Calu3 (cell line): ENCODE measurements at places on chromosomes 3 and 15. TPM values are rescaled to one million over a fixed set of nuclear protein-coding genes. Genes with fewer than 3 reads are reported as not detected.

- no peak for DNase-seq
Measured at GRCh38 chr3:12198301-12198700, 39.6 kb upstream of the TIMP4 start.

DNA sequence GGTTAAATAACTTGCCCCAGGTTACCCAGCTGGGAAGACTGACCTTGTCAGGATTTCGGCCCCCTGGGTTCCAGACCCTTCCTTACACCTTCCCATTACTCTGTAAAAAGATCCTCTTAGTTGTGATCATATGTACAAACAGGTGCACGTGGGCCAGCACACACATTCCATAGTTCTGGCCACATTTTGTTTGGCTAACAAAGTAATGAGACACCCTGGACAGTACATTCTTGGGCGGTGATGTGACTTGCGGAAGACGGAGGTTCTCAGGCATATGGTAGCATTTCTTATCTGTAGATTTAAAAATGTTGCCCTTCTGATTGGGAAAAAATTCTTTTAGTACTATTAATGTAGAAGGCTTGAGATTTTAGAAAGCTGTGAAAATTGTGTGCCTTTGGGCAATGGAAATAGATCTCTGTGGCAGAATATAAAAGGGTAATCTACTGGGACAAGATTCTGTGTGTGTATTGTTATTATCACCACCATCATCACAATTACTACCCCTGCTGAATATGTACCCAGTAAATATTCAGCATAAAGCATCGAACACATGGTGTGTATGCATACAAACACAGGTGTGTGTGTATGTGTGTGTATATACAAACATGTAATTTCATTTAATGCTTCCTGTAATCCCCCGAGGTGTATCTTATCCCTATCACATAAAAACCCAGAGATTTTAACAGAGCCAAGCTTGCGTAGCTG is 205.4 kb upstream of the UBE2E1 start:
- DNase-seq = peak; percentile 25

COL6A5 gene
- total RNA-seq = not detected in 2 replicates

- no peak for DNase-seq
Measured at GRCh38 chr3:152043620-152044019, 170.2 kb downstream of the SUCNR1 start.

GRCh38 chr15:31324806-31325594 is 1.6 kb upstream of the KLF13 start:
- DNase-seq = no peak

GRCh38 chr3:57659806-57660439 is 33.0 kb downstream of the DENND6A start:
- no peak for DNase-seq

- DNase-seq = no peak
Measured at GRCh38 chr3:178802993-178803693, 266.9 kb downstream of the KCNMB2 start.

GRCh38 chr3:153282355-153282754 is 120.3 kb downstream of the RAP2B start:
- DNase-seq = no peak

DNA sequence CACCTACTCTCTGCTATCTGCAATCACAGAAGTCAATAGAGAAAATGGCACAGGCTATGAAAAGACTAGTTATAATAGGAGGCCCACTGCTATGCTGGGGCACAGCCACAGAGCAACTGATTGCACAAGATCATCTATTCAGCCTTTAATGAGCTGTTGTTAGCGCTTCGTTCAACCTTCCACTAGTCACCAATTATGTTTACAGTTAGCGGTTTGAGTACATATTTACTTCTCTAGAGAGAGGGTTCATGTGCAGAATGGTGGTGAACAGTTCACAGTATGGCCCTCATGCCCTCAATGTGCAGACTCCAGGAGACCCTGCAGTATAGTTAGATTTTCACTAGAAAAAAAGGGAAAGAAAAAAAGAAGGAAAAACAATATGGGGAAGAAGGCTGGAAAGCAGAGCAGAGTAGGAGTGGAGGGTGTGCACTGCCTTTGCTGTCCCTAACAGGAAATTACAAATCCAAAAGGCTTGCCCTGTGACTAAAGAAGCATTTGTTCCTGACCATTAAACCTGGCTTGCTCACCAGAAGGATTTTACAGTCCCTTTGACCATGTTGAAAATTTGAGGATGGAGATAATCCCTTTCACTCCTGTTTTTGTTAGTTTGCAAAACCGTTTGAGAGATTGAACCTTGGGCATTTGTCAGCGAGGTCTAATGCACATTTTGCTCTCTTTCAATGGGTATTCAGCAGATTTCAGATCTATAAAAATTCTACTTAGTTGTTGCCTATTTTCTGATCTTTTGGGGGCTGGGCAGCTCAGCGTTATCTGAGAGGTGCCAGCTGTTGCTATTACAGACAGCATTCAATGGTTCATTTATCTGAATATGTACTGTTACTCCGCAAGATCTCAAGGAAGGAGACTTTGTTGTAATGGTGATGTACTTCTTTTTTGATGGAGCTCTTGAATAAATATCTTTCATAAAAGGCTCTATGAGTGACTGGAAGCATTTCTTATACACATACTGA is 296.1 kb downstream of the LSAMP start:
- no peak for DNase-seq

GRCh38 chr3:106025151-106025722 is 156.4 kb upstream of the CBLB start:
- DNase-seq = no peak

DNA sequence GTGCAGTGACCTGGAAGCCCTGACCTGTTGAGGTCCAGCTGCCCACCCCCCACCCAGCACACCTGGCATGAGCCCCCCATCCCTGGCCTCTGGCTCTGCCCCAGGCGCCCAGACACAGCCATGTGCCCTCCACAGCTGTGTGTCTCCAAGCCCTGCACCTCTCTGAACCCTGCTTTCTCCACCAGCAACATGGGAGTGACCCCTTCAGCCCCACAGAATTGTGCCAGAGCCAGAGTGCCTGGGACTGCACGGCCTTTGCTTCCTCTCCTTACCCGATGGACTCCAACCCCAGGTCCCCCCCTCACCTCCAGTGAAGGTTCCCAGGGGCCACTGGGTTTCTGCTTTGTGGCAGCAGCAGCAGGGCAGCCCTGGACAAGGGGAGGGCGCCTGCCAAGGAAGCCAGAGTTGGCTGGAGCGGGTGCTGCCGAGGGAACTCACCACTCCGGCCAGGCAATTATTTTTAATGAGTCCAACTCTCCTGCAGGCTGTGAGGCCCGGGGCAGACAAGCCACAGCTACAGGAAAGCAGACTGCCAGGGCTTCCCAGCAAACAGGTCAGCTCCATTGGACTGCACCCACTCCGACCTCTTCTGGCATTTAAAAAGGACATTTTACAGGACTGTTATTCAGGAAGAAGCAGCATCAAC is 24.1 kb downstream of the PRR20G start:
- DNase-seq = no peak

DNA sequence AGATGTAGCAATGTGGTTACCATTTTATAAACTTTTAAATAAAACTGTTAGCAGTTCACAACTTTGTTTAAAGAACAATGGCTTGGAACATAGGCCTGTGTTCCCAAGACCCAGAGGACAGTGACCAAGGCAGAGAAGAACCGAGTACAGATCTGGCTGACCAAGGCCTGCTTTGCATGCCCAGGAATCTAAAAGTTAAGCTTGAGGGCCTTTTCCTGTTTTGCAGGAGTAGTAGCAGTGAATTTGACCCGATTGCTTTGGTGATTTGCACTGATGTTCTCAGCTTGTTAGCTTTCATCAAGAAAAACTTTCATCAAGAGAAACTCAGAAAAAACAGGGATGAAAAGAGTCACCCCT is 9.9 kb downstream of the FILIP1L start:
- no peak for DNase-seq

CLDN11 gene
- total RNA-seq = 5.1 and 8.7 TPM in 2 replicates

- DNase-seq = no peak
Measured at GRCh38 chr15:91304786-91305185, 204.7 kb downstream of the SV2B start.

PLS1 gene
- total RNA-seq = 155 and 165 TPM in 2 replicates

ILDR1 gene
- 15.7 and 17.0 TPM in 2 replicates for total RNA-seq

SCG5 gene
- total RNA-seq = 1.9 TPM in 1 of 2 replicates, not detected in the other

DNA sequence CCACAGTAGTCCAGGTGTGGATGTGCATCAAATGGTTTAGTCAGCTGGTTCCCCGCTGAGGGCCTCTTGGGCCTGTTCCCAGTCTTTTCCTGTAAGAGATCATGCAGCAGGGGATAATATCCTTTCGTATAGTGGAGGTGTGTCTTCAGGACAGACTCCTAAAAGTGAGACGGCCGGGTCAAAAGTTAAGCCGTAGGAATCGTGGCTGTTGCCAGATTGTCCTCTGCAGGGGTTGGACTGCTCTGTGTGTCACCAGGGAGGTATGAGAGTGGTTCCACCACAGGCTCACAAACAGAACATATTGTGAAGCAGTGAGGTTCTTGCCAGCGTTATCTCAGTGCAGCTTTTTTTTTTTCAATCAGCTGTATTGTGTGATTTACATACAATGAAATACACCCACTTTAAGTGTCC is 95.0 kb downstream of the VGLL4 start:
- no peak for DNase-seq

DNASE1L3 gene
- total RNA-seq = not detected in 2 replicates

- DNase-seq = no peak
Measured at GRCh38 chr3:193039058-193039457, 121.4 kb upstream of the MB21D2 start.

- DNase-seq = no peak
Measured at GRCh38 chr3:128702391-128702790, 23.6 kb upstream of the RAB7A start.

RBM5 gene
- 126 and 128 TPM in 2 replicates for total RNA-seq

- DNase-seq = no peak
Measured at GRCh38 chr15:52114261-52115055, 1.9 kb upstream of the BCL2L10 start.

ITIH1 gene
- 0.47 and 1.0 TPM in 2 replicates for total RNA-seq

SOX14 gene
- not detected in 2 replicates for total RNA-seq

DNA sequence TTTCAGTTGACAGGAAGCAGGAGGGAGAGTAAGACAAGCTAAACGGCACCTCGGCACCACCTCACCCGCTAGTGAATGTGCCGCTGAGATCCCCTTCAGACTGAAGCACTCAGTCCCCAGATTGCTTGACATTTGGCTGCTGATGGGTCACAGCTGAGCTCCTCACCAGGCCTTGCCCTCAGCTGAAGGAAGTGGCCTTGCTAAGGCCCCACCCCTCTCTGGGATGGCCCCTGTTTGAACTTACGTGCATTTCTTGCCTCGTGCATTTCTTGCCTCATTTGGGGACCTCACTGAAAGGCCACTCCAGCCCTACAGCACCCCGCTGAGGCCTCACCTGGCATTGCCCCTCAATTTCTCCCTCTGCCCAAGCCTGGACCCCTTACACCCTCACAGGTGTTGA is 39.8 kb downstream of the EOGT start:
- peak; percentile 1 for DNase-seq

SLC2A2 gene
- 0.09 and 0.95 TPM in 2 replicates for total RNA-seq

- DNase-seq = no peak
Measured at GRCh38 chr3:20256144-20256543, 70.1 kb upstream of the SGO1 start.

DNA sequence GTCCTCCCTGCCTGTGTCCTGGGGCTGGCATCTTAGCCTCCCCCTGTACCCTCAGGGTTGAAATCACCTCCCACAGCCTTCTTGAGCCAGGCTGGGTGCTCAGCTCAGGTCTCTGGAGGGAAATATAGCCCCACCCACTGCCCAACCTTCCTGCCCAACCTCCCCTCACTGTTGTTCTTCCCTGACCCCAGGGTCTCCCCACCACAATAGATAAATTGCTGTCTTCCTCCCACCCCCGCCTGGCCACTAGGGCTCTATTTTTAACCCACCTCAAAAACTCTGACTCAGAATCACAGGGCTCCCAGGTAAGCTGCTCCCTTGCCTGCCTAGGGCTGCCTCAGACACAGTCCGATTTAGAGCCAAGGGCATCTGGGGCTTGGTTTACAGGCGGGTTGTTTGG is 15.0 kb downstream of the HCN4 start:
- DNase-seq = no peak

LINS1 gene
- total RNA-seq = 25.0 and 25.2 TPM in 2 replicates

PP2D1 gene
- total RNA-seq = not detected in 2 replicates

DNA sequence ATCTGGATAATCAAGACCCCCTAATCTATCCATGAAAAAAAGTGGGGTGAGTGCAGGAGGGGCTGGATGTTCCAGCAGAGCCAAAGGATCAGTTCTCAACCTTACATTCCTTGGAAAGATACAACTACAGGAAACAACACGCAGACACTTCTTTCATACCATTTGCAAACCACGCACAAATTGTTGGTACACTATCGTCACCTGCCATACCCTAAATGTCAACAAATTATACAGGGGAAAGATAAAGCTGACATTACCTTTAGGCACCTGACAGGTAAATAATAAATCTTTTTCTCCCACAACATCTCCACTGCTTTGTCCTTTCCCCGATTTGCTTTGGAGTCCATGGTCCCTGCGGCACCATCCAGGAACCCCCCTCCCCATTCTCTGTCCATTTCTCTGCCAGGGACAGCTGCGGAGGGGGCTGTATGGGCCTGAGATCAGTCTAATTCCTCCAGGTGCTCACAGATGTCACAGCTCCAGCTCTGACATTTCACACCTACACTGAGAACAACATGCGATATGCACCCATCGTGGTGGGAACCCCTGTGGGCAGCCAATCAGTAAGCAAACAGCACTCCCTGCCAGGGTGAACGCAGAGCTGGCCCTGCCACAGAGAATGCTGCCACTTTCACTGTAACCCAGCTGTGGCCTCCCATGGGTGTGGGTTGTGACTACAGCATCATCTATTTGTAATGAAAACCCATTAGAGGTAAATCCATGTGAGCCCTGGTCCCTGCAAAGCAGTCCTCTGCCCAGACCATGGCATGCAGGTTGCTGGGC is 37.7 kb upstream of the BCL2L10 start:
- no peak for DNase-seq

DNA sequence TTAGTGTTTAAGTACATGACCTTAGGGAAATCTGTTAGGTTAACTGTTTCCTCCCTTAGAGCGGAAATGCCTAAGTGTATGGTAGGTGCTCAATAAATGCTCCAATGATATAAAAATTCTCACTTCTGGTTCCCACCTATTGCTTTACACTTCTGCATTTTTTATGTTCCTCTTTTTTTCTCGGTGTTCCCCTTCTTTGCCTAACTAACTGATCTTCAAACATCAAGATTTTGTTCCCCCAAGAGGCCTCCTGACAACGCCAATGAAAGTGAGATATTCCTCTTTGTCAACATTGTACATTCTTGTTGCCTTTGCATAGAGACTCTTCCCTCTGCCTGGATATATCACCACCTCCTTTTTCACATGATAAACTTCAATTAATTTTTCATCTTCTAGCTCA is 17.4 kb downstream of the SLC35A5 start:
- no peak for DNase-seq

GRCh38 chr15:82552861-82553260 is 12.6 kb upstream of the RPS17 start:
- no peak for DNase-seq

DNA sequence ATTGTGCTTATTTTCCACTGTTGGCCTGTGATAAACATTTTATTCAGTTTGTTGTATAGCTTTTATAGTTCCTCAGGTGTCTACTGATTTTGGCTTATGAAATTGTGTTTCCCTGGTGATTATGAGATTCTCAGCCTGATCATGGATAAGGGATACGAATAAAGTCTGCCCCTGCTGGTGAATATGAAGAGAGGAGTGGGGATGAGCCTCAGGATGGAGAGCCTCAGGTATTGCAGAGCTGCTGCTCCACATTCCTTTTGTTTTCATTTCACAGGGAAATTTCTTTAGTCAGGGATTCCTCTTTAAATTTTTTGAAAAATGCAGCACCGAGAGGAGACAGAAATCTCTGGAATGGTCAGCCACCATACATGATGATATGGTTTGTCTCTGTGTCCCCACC is 14.7 kb upstream of the RAB6B start:
- no peak for DNase-seq

- no peak for DNase-seq
Measured at GRCh38 chr3:15744176-15744575, 53.6 kb downstream of the ANKRD28 start.
